ENCODE measurements at places on chromosomes 3 and 15.

- no peak for ATAC-seq
Observed at GRCh38 chr3:53491276-53491675, 3.1 kb upstream of the CACNA1D start.

DNA sequence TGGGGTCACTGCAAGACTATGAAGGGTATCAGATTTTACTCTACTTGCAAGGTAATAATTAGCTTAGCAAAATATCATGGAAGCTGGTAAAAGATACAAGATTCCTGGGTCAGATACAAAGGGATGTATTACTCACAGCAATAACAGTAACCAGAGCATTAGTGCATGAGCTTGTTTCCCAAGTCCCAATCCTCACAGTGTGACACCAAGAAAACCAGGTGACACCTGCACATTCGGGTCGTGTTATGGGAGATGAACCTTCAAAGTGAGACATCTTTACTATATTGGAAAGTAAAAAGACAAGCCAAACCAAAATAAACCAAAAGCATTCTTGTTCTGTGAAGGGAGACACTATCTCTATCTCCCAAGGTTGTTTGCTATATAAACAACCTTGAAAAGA, 528.7 kb upstream of the TGFBR2 start:
- no peak for ATAC-seq

DNA sequence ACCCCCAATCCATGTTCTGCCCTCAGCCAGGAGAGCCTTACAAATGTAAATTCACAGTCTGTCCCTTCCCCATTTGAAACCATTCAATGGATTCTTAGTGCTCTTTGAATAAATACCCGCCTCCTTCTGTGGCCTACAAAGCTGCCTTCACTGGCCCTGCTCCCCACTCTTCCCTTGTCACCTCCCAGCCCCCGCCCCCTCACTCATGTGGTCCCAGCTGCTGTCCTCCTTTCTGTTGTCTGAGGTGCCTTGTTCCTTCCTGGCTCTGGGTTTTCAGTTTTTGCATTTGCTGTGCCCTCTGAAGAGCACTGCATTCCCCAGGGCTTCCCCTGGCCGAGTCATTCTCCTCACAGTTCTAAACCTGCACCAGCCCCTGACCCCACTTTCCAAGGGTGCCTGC, 3.2 kb downstream of the EFCAB12 start:
- no peak for ATAC-seq

- no peak for ATAC-seq
Observed at GRCh38 chr15:71757741-71758530, 52.4 kb upstream of the NR2E3 start.

DNA sequence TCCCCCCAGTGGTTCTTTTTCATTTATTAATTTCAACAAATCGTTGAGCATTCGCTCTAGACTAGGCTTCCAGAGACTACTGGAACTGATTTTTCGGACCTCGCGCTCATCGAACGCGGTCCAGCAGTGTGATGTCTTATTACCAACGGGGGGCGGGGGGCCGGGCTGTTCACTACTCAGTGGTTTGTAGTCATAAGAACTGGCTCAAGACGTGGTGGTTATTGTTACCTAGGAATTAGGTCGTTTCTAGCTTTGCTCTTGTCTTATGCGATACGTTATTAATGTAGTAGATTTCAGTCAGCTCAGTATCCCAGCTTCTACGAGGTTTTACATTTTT, 858 bp downstream of the RBM5 start:
- peak; percentile 49 for ATAC-seq

- no peak for ATAC-seq
Observed at GRCh38 chr15:40234783-40235182, 4.1 kb upstream of the PAK6 start.

DNA sequence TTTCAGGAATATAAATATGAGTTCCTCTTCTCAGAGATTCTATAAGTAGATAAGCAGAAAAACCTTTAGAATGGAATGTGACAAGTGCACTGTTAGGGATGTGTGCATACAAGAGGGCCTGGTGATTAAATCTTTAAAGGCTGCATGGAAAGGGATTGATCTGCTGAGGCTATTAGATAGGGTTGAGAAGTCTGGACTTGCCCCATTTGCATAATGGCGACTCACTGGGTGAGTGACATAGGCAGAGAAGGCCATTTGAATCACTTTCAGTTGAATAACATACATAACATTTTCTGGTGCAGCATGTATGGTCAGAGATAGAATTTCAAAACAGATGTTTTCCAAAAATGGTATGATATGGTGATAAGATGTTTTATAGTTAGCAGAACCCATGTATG, 156.9 kb downstream of the ZNF621 start:
- ATAC-seq: no peak
